ENCODE measurements at places on chromosomes 12 and 14.

DNA sequence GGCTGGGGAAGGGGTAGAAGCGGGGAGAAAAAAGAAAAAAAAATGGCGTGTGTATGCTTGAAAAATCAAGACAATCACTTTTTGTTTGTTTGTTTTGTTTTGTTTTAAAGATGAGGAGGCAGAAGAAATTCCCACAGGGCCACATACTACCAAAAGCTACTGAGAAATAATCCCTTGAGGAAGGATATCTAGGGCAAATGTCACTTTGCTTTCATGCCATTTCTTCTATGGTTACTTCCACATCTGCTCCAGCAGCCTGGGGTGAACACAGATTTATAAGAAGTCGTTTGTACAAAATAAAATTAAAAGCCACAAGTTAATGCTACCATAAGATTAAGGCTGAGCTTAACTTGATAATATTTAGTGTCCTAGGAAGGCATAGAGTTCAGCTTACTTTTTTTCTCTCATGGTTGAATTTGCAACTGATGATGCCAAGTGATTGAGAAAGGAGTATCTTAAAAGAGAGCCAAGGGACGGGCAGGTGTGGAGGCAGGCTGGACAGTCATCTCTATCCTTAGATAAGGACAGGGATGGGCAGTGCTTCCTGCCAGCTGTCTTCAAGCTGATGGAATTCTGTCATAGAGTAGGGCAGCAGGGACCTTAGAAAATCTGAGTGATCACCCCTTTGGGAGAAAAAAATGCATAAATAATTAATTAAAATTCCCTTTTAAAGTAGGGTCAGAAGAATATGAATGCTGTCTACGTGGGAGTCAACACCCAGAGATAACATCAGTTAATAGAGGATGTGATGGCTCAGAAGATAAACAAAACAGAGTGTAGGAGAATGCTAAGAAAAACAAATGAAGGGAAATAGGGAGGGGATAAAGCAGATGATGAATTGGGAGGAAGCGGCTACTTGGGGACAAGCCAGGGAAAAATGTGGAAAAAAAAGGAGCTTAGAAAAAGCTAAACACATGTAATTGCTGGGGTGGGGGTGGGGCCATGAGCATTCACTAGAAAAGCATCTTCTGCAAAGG, 57.1 kb downstream of the DYRK2 start:
- no peak for DNase-seq

GRCh38 chr12:4909734-4910501, at the start of gene KCNA1:
TSS of gene KCNA1 (plus strand) at chr12:4909905. CDS start at chr12:4911379, 1,474 bp downstream.
- no peak for DNase-seq

- DNase-seq: no peak
Measured at GRCh38 chr14:53153702-53154112, 584 bp upstream of the DDHD1 start.

GRCh38 chr12:91868054-91868453, 277.6 kb downstream of the BTG1 start:
- no peak for DNase-seq

DNA sequence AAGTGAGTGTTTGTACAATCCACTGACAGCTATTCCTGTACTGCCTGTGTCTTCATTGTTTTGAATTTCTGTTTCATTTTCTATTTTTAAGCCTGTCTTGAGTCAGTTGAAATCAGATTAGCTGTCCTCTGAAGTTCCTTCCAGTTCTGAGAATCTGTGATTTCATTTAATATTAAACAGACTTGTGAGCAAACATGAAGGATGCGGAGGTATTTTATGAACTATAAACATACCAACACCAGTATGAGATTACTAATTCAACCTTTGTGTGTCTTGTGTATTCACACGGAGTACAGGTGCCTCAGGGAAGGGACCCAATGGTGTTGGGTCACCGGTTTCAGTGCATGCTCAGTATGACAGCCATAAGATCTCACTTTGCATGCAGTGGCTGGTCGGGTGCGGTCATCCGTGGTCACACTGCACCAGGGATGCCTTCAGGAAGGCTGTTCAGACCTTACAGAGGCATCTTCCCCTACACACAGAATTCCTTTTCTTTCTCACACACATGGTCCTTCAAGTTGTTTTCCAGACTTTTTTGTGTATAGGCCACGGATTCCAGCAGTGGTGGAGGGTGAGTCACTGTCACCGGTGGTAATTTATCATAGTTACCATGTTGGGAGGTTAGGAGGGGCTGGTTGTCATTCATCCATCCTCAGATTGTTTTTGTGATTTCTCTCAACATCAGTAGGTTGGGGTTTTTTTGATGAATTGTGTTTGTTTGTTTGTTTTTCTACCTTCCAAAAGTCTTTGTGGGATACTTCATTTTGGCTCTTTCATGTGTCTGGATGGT, 103.0 kb upstream of the SFSWAP start:
- no peak for DNase-seq

GRCh38 chr12:54173066-54173726, 15.6 kb downstream of the SMUG1 start:
- DNase-seq: no peak

GRCh38 chr14:56514663-56515371, 64.8 kb upstream of the TMEM260 start:
- DNase-seq: no peak

DNA sequence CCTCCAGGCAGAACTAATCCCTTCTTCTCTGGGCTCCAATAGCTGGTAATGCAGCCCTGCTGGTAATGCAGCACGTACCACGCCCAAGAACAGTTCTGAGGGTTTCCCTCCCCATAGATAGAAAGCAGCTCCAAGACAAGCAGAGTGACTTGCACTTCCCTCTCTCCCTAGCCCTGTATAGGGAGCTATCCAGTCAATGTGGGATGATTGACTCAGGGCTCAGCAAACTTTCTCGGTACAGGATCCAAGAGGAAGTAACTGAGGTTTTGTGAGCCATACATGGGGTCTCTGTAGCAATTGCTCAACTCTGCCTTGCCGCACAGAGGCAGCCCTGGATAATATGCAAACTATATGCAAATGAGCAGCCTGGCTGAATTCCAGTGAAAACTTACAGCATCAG, 15.5 kb upstream of the FKBP4 start:
- no peak for DNase-seq

DNA sequence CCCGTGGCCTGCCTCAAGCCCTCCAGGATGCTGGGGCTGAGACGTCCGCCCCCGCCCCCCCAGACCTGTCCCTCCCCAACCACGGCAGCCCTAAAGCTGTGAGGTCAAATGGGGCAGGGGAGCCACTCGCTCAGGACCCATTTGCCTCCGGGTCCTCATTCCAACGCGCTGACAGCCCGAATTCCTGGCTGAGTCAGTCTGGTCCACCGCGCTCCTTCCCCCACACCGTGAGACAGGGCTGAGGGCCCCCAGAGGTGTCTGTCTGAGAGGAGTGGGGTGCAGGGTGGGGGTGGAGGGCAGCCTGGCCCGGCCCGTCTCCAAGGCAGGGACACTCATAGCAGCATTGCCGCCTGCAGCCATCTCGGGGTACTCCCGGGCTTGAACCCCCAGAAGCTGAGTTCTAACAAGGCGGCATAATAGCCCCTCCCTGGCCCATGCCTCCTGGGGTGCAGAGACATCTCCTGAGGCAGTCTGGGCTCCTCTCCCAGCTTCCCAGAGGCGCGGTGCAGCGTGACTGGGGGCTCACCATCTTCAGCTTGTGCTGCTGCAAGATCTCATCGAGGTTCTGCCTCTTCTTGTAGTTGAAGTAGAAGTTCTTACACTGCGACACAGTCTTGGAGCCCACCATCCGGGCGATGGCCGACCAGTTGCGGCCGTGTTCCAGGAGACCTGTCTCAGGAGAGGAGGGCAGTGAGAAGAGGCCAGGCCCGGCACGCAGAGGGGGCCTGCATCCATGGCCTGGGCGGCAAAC, 90.5 kb downstream of the RFLNA start:
- DNase-seq: no peak

DNA sequence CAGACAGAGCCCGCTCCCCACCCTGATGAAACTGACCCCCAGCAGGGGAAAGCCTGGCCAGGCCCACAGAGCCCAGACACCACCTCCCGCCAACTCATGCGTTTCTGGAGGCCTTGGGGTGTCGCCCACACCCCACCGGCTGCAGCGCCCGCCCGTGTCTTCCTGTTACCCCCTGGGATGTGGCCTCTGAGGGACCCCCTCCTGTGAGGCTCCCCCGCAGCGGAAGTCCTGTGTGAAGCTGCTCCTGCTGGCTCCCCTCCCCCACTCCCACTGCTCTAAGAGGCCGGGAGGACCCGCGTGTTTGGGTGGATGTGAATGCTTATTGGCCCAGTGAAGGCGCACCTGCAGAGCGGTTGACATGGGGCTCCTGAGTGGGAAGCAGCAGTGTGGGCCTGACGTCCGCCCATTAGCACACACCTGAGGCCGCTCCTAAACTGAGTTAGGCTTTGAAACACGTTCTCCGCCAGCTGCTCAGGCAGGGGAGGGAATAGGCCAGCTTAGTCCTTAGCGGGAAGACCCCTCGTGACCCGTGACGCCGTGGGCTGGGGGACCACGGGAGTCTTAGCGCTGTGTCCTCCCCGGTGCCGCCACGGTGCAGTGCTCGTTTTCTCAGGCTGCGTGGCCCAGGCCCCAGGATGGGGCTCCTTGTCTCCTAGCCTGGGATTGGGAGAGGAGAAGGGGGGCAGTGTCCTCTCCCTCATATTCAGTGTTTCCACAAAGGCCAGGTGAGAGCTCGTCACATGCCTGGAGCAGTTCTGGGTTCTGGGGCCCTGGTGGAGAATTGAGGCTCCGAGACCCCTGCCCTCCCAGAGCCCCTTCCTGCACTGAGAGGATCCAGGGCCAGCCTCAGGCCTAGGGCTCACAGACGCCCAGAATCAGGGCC, 323.4 kb upstream of the SFSWAP start:
- DNase-seq: no peak

- no peak for DNase-seq
Measured at GRCh38 chr14:99995700-99996356, 69.4 kb upstream of the EVL start.

GRCh38 chr12:46407361-46407760, 34.8 kb upstream of the SLC38A2 start:
- DNase-seq: no peak

DNA sequence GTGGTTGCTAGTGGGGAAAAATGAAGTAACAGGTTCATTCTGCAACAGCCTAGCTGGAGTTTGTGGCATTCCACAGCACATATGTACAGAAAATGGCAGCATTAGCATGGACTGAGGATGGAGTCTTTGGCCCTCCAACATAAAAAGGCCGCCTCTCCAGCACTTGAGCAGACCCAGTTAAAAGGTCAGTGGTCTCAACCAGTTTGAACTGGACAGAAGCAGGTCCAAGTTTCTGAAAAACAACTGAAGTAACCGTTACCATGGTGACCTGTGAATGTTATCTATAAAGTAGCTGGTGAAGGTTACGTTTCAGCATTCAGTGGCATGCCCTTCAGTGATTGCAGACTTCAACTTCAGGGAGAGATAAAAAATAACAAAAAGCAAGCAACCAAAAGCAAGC, 34.1 kb upstream of the OR10AD1 start:
- no peak for DNase-seq

- no peak for DNase-seq
Measured at GRCh38 chr14:57714487-57714931, 151.4 kb downstream of the SLC35F4 start.

DNA sequence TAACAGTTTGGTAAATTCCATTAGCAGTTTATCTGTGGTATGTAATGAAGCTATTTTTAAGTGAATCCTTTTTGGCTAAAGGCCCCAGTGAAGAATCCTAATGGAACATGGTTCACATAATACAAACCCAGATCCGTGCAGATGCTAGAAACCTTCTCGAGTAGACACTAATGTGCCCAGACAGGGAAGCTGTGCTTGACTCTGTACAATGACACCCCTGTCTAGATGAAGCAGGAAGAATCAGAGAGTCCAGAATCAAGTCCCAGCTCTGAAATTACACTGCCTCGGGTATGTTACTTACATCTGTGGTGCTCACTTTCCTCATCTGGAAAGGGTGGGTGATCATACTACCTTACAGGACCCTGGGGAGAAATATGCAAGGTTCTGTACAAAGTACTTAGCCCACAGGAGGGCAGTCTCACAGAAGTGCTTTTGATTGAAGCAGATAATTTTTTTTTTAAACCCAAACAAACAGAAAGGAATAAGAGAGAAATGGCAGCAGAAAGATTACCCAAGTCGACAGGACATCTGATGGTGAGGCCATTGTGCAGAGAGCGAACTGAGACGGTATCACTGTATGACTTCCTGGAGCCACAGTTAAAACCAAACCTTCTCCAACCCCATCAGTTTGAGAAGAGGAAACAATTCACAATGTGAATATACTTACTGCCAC, 8.5 kb downstream of the CRACR2A start:
- DNase-seq: no peak

DNA sequence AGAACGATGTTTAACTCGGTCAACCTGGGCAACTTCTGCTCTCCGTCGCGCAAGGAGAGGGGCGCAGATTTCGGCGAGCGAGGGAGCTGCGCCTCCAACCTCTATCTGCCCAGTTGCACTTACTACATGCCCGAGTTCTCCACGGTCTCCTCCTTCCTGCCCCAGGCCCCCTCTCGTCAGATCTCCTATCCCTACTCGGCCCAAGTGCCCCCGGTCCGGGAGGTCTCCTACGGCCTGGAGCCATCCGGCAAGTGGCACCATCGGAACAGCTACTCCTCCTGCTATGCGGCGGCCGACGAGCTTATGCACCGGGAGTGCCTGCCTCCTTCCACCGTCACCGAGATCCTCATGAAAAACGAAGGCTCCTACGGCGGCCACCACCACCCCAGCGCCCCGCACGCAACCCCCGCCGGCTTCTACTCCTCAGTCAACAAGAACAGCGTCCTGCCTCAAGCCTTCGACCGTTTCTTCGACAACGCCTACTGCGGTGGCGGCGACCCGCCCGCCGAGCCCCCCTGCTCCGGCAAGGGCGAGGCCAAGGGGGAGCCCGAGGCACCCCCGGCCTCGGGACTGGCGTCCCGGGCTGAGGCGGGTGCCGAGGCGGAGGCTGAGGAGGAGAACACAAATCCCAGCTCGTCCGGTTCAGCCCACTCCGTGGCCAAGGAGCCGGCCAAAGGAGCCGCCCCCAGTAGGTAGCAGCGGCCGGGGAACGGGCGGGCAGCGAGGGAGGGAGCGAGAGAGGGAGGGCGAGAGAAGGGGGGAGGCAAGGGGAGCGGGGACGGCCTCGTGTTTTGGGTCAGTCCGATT, 513 bp downstream of the HOXC11 start:
- no peak for DNase-seq

- DNase-seq: no peak
Measured at GRCh38 chr14:103442288-103442687, 57.1 kb downstream of the MARK3 start.

DNA sequence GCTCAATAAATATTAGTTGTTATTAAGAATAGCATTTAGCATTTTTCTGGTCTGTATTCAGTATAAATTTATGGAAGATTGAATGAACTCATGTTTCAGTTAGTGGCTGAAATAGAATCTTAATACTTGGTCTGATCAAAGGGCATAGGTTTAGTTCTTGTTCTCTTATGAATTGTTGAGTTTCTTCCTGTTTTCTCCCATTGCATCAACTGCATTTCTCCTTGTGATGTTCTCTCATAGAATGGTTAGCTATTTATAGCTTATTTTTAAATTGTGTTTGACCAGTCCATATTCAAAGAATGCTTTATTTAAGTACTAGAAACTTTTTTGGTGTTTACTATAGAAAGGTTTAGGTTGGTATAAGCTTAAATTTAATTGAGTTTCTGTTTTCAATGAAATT, 29.8 kb downstream of the APAF1 start:
- no peak for DNase-seq

Data from cortex of kidney (tissue), 1 donor.